ENCODE measurements at places on chromosomes 2 and 18. TPM values are rescaled to one million over a fixed set of nuclear protein-coding genes. Genes with fewer than 3 reads are reported as not detected.

Gene CKAP2L
- 1.5 TPM for total RNA-seq

Gene PTH2R
- 1.1 TPM for total RNA-seq

Gene EFHD1
- 6.0 TPM for total RNA-seq

Gene GATA6
- 94.2 TPM for total RNA-seq

Gene OR6B2
- total RNA-seq, result not detected

Measured in mucosa of gallbladder (tissue), 1 donor.